ENCODE measurements at places on chromosomes 6 and 20.

DNA sequence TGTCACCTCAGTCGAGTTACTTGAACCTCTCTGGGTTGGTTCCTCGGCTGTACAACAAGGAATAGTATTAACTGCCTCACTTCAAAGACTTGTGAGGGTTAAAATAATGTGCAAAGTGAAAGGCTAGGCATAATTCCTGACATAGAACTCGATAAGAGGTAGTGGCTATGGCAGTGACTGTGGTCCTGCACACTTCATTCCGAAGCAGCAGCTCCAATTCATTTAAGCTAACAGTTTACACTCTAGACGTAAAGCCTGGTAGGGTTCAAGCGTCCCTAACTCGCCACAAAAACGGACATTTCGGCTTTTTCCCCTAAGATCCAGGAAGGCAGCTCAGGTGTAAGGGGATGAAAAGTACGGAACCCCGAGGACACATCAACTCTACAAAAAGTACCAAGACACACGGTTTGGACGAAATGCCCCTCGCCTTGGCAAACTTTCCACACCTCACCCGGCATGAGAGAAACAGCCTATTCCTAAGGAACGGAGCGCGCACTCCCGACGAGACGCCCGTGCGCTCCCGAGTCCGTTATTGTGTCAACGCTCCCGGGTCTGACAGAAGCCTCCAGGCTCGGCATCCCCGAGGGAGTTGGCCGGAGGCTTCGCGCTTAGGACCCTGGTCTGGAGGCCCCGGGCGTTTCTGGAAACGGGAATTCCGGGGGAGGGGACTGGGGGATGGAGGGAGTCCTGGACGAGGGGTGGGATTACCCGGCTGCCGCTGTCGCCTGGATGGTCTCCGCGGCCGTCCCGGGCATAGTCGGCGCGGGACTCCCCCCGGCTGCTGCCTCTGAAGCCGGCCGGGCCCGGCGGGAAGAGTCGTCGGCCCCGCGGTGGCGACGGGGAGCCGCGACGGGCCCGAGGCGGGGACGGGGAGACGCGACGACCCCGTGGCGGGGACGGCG, 937 bp downstream of the ZNF318 start:
- peak; percentile 27 for DNase-seq

GRCh38 chr20:53950578-53950977, 119.8 kb downstream of the BCAS1 start:
- DNase-seq: no peak

GRCh38 chr6:168052291-168052891, 26.6 kb downstream of the FRMD1 start:
- DNase-seq: no peak

GRCh38 chr20:62370807-62371587, 3.9 kb upstream of the LAMA5 start:
- DNase-seq: no peak

Data from pons (tissue), 1 donor.